Stimulated activated CD4-positive, alpha-beta T cell treated with anti-CD3 and anti-CD28 coated beads, Interleukin-2, amount 100 ng/mL, for 48 hours (primary cell): ENCODE measurements at places on chromosomes 5 and 9.

- DNase-seq = no peak
These were observed 1191.7 kb upstream of the CDH6 start for GRCh38 chr5:30001826-30002225.

GRCh38 chr5:54460181-54460919 is 4.9 kb downstream of the HSPB3 start:
- DNase-seq = no peak

GRCh38 chr9:69667306-69667705 is 4.9 kb downstream of the APBA1 start:
- DNase-seq = no peak

DNA sequence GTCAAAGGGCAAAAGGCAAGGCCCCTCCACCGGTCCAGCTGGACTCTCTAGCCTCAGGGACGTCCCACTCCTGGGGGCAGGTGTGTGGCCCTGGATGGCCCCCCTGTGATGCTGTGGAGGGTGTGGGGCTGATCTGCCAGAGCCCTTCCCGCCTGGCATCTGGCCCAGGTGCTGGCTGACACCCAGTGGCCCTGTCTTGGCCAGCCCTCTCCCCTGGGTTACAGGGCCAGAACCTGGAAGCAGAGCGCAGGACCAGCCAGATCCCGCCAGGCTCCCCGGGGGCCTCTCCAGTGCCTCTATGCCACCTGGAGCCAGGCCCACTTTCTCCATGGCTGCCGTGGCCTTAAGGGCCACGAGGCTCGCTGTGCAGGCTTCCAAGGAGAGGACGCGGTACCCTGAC is 22.9 kb upstream of the SPATA31E1 start:
- no peak for DNase-seq

DNA sequence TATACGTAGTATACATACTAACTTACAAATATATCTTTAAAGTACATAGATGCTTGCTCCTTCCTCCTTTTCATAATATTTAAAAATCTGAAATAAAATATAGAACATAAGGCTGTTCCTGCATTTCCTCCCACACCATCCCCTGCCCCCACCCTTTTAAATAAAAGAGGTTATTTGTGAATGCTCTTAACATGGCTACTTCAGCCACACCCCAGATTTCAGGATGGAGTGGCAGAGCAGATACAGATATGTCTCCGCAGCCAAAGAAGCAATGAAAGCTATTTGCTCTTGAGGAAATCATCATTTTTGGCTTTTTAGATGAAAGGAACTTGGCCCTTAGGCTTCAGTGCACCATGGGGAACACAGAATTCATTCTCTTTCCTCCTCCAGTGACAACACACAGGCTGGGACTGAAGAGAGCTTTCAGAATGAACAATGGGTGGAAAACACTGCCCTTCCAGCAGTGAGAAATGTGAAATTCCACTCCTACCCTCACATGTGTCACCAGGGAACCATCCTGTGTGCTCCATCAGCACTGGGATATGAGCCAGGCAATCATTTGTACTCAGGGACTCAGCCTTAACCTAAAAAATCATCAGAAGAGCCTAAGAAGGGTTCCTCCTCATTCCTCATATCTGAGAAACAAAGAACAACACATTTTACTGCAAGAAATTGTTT is 134.3 kb downstream of the PPP2R2B start:
- DNase-seq = no peak

- no peak for DNase-seq
These were observed 482.2 kb upstream of the PAPPA start for GRCh38 chr9:115671236-115671962.
